ENCODE measurements at places on chromosomes 3 and 15.

DNA sequence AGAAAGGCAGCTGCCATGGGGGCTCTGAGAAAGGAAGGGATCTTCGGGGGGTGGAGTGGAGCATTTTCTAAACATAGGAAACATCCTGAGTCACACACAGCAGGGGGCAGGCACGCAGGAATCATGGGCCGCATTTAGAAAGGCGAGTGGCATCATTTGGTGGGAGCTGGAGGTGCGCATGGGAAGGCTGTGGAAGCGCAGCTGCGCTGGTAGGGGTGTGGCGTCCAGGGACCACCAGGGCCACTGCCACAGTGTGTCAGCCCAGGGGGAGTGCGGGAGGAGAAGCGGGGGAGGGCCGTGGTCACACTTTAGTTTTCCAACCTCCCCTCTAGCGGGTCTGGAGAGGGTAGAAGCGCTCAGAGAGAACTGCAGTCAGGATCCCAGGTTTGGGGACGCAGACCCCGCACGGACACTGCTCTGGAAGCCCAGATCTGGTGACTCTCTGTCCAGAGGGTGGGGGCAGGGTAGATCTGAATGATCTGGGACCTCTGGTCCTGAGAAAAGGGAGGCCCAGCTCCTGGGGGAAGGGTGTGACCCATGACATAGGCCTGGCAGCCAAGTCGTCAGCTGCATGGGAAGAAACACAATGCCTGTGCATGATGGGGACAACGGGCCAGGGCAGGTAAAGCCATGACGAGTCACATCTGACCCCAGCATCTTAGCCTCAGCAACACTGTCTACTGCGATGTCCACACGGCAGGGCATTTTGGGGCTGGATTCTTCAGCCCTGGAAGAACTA lies 88.0 kb upstream of the IQSEC1 start:
- no peak for DNase-seq

DNA sequence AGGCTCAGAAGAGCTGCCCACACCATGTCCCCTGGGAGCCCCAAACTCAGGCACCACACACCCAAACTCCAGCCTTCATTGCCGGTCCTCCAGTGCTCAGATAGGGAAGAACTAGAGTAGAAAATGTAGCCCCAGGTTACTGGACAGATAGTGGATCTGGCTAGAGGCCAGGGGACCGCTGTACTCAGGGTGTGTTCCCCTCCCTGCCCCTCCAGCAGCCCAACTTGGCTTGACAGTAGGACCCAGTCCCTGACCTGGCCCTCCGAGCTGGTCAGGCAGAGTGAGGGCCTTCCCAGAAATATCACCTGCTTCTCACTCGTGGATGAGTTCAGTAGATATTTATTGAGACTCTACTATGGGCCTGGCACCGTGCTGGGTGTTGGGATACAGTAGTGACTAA lies 100.0 kb downstream of the CORO2B start:
- no peak for DNase-seq

GRCh38 chr15:93252780-93253179 lies 163.8 kb upstream of the RGMA start:
- no peak for DNase-seq

- DNase-seq: no peak
Observed at GRCh38 chr3:62090066-62090465, 283.3 kb downstream of the FEZF2 start.

DNA sequence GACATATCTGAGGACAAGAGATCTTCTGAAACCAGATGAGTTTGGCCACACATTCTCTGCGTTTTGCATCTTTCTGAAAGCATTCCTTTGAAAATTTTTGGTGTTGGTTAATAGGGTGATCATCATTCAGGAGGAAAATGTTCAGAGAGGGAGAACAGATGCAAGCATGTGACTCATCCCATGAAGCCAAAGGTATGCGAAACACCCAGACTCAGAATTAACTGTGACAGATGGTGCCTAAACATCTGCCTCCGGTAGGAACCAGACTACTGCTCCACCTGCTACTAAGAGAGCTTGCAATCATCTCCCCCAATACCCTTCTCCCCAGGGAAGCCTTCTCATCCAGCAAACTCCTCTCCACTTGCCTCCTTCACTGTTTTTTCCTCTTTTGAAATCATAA lies 46.2 kb downstream of the TRIM69 start:
- peak; percentile 29 for DNase-seq

GRCh38 chr3:143367171-143367570 lies 247.6 kb downstream of the CHST2 start:
- DNase-seq: no peak

DNA sequence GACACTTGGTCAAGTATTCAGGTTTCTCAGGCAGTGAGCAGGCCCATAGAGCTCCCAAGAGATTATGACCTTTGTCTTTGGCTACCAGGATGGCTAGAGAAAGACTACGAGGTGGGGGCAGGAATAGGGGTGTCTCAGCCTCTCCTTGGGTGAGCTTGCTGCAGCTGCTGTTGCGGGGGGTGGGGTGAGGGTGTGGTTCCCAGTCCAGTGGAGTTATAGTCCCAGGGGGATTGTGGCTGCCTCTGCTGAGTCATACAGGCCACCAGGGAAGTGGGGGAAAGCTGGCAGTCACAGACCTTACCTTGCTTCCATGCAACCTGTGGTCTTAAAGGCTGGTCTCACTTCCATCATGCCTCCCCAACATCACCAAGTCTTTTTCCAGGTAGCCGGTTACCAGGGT lies 31.7 kb downstream of the ATP2C1 start:
- peak; percentile 48 for DNase-seq

DNA sequence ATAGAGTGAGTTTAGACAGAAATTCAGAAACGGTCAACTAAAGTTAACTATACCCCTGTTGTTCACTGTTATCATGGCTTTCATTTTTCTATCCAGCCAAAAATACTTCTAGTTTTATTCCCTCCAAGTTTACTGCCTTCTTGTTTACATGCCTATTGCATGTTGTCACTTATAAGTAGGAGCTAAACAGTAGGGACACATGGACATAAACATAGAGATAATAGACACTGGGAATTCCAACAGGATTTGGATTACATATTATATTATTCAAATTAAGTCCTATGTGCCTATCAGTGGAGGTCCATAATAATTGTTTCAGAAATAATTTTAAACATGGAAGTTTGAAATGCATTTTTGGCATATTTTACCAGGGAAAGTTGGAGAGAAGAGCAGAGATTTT lies 269.1 kb upstream of the ZNF717 start:
- no peak for DNase-seq

DNA sequence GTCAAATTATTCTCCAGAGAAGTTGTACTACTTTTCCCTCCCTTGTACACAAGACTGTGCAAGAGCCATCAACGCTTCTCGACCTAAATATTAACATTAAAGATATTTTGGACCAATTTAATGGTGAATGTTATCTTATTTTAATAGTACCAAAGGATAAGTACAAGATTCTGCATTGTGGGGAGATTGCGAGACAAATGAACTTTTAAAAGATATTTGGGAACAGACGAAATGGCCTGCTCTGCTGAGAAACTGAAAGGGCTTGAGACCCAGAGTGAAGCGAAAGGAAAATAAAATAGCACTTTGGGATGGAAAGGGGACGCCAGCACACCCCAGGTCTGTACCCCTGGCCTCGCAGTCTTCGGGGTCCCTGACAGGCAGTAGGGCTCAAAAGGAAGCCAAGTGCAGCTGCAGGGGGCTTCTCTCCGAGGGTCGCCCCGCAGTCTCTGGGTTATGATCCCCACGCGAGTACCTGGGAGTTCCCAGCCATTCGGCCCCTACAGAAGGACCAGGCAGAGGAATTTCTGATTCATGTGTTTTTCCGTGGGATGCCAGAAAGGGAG lies 97.6 kb upstream of the VGLL3 start:
- DNase-seq: peak; percentile 9

- DNase-seq: peak; percentile 97
Observed at GRCh38 chr15:70271422-70272088, 173.8 kb upstream of the TLE3 start.

GRCh38 chr3:164326714-164327113 lies 751.6 kb downstream of the SI start:
- no peak for DNase-seq

DNA sequence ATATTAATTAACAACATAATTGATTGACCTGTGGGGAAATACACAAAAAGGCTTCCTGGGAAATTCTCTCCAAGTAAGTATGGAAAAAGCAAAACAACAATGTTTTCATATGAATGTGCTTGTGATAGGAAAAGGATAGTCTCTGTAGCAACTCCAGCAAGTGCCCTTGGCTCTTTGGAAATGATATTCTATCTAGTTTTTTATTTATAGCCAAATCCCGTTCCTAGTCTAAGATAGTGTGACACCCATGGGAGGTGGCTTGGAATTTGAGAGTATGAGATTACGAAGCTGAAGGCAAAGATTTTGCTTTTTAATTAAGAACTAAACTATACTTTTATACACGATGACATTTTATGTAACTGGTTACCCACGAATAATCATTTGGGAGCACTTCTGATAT lies 119.9 kb downstream of the PDZRN3 start:
- DNase-seq: no peak

- peak; percentile 61 for DNase-seq
Observed at GRCh38 chr3:197256836-197257444, 41.5 kb downstream of the DLG1 start.

DNA sequence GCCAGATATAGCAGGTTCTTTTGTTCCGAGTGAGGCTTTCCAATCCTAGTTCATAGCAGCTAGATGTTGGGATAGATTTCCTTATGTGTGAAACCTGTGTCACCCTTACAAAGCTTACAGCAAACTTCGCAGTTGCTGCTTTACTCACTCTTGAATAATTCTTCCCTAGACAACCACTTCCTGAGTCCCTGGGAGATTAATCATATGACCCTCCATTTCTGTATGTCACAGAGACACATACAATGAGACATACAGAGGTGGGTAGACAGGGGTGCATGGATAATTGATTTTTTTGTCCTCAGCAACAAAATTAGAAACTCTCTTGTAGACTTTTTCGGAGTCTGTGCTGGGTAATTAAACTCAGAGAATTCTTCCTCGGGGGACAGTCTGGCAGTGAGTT lies 163.2 kb downstream of the NSUN3 start:
- peak; percentile 59 for DNase-seq

GRCh38 chr3:160450846-160451245 lies 1.3 kb upstream of the TRIM59 start:
- DNase-seq: peak; percentile 96

DNA sequence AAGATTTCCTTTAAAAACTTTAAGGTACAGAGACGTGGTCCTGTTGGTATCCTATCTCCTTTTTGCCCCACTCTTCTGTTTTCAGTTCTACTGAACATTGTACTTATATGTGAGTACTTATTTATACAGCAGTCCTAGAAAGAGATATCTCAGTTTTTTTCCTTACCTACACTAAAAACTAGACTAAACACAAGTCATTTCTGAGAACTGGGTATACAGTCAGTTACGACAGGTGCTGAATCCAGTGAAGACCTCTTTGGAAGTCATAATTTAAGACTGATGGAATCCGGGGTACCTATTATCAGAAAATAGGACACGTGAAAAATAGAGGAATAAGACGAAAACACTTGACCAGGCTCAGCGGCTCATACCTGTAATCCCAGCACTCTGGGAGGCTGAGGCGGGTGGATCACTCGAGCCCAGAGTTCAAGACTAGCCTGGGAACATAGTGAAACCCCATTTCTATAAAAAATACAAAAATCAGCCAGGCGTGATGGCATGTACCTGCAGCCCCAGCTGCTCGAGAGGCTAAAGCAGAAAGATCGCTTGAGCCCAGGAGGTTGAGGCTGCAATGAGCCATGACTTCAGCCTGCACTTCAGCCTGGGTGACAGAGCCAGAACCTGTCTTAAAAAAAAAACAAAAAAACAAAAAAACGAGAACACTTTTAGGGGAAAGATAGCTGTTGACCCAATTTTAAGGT lies 76.3 kb downstream of the KLHL25 start:
- no peak for DNase-seq

DNA sequence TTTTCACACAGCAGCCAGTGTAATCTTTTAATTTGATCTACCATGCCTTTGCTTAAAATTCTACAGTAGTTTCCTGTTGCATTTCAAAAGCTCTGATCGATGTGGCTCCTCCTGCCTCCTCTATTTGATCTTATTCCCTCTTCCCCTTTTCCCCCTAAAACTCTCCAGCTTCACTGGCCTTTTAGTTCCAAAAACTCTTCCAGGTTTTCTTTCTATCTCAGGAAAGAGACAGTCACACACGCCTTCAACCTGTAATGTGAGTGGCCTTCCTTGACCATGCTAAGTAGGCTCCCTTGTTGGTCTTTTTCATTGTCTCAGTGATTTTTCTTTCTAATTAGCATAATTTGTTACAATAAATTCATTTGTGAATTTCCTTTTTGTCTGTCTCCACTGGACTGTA lies 985 bp downstream of the TEX9 start:
- DNase-seq: no peak

GRCh38 chr3:179473565-179473964 lies 22.3 kb upstream of the GNB4 start:
- DNase-seq: no peak

- DNase-seq: no peak
Observed at GRCh38 chr3:116154389-116154788, 290.9 kb downstream of the LSAMP start.

DNA sequence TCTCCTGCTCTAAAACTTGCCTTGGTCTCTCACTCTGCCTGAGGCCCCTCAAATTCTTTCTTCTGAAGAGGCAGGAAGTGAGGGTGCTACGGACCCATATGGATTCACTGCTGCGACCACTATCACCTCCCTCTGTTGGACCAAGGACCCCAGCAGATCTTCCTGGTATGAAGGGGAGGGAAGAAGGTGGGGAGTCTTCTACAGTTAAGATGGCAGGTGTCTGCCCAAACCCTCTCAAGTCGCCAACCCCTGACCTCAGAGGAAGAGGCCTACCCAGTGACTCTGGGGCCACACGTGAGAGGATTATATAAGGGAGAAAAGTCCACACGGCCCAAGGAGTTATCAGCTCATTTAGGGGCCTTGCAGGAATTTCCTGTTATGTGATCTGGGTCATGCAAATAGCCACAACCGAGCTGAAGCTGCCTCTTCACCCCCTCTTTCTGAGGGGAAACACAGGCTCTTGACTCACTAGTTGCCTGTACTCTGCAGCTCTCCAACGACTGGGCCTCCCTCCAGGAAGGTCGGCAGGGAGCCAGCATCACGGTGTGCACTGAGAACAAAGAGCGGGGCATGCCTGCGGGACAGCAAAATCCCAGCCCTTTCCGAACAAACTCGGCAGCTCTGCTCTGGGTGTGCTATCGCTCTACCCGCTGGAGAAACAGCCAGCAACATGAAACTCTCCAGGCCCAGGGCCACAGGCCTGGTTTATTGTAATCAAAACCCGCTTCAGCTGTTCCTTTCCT lies 116.0 kb downstream of the XXYLT1 start:
- peak; percentile 91 for DNase-seq

DNA sequence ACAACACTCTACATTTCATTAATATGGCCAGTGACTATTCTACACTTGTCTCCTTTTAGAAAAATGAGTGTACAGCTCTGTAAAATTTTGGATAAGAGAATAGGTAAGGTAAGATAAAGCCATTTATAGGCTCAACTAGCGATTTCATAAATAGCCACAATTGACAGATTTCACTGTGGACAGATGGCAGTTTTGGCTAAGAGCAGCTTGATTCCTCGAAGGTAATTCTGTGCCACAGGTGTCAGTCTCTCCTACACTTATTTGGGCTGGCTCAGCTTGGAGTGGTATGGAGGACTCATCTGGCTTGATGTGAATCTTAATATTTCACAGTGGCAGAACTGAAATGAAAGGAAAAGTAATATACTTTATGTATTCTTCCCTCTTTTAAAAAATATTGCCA lies 536.7 kb upstream of the TBL1XR1 start:
- DNase-seq: no peak

- DNase-seq: no peak
Observed at GRCh38 chr15:53059273-53060043, 269.3 kb upstream of the ONECUT1 start.
